Osteocyte (in vitro differentiated cells): ENCODE measurements at places on chromosomes 2 and 18. TPM values are rescaled to one million over a fixed set of nuclear protein-coding genes. Genes with fewer than 3 reads are reported as not detected.
A peak's percentile ranks its signal among the peaks of the same experiment; 100 is the strongest.

DNA sequence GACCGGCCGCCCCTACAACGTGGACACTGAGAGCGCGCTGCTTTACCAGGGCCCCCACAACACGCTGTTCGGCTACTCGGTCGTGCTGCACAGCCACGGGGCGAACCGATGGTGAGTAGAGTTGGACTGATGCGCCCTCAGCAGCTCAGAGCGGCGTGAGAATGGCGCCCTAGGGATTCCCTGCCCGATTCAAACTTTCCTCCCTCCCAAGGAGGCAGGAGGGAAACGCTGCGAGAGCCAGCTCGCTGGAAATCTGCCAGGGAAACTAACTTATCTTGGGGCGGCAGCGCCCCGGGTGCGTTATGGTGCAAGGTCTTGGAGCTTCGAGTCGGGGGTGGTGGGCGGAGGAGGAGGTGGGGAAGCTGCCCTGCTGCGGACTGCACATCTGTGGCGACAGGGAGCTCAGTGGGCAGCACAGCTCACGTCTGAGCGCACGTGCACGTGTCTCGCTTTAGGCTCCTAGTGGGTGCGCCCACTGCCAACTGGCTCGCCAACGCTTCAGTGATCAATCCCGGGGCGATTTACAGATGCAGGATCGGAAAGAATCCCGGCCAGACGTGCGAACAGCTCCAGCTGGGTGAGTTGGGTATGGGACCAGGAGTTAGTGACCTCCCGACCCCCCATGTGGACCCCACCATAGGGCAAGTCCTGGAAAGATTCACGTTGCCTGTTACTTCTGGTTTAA is 697 bp downstream of the ITGA4 start:
- H3K36me3 ChIP-seq, result no peaks in the 10 kb centered on the region
- H3K27me3 ChIP-seq, result peaks cover 4% of the 10 kb centered on the region
- peak overlapping the region; percentile 25 for H3K27ac ChIP-seq
- H3K4me3 ChIP-seq, result peak overlapping the region; percentile 78
- H3K4me1 ChIP-seq, result peaks cover 25% of the 10 kb centered on the region
- peak; percentile 82 for DNase-seq

GRCh38 chr2:209940936-209941335 is 61.5 kb upstream of the RPE start:
- H3K4me3 ChIP-seq, result no peak overlapping the region
- DNase-seq, result no peak
- no peak overlapping the region for H3K27ac ChIP-seq
- H3K36me3 ChIP-seq, result no peaks in the 10 kb centered on the region

DNA sequence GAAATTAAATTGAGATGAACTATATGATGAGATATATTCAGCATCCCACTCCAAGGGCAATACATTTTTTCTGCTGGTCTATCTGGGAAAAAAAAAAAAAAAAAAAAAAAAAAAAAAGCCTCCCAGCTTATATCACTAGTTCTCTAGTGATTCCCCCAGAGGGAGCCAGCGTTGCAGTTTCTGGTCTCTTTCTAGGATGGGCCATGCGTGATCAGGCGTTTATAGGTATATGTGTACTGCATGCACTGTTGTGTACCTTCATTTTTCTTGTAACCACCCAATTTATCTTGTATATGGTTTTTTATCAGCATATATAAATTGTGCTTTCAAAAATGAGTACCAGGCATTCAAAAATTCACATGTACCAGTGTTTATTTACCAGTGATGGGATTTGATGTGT is 35.1 kb downstream of the DCDC2C start:
- no peak overlapping the region for H3K27ac ChIP-seq
- H3K36me3 ChIP-seq, result no peaks in the 10 kb centered on the region
- H3K27me3 ChIP-seq, result peaks cover 9% of the 10 kb centered on the region
- no peak overlapping the region for H3K4me3 ChIP-seq

DNA sequence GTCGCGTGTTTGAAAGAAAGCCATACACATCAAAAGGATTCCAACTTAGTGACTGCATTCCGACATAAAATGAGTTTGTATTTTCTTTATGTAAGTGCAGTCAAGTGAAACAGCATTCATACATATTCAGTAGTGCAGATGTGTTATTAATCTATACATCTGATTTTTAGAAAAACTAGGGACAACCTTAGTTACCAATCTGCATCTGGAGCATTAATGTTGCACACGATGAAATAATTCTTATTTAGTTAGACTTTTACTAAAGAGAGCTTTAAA is 1.9 kb downstream of the GORASP2 start:
- peak overlapping the region; percentile 85 for H3K4me3 ChIP-seq
- H3K27me3 ChIP-seq, result no peaks in the 10 kb centered on the region
- no peak for DNase-seq

GRCh38 chr2:14828223-14828622 is 195.7 kb downstream of the LRATD1 start:
- no peak overlapping the region for H3K27ac ChIP-seq
- no peak for DNase-seq

- no peak overlapping the region for H3K27ac ChIP-seq
- peaks cover 30% of the 10 kb centered on the region for H3K4me1 ChIP-seq
These were observed 103.9 kb upstream of the HS6ST1 start for GRCh38 chr2:128422571-128422970.

- no peak for DNase-seq
- no peaks in the 10 kb centered on the region for H3K36me3 ChIP-seq
- H3K27ac ChIP-seq, result no peak overlapping the region
- H3K27me3 ChIP-seq, result no peaks in the 10 kb centered on the region
- no peak overlapping the region for H3K4me3 ChIP-seq
These were observed 39.9 kb downstream of the NCK2 start for GRCh38 chr2:105784589-105784988.

DNA sequence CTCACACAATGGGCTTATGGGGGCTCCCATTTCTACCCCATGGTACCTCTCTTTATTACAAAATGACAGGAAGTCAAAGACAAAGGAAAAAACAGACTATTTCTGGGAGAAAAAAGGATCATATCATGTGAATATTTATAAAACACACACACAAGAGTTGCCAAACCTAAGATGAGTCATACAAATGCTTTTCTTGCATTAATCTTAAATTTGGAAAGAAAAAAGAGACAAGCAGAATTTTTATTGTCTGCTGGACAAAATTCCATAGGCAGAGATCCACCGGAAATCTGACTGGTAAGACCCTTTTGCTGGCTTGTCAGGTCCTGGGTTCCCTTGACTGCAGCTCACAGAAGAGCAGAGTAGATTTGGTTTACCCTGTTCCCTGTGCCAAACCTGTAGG is 1732.3 kb upstream of the PIK3C3 start:
- DNase-seq, result no peak
- H3K27me3 ChIP-seq, result peaks cover 4% of the 10 kb centered on the region
- H3K27ac ChIP-seq, result no peak overlapping the region
- no peak overlapping the region for H3K4me3 ChIP-seq
- H3K4me1 ChIP-seq, result peaks cover 6% of the 10 kb centered on the region

GRCh38 chr2:169512525-169512924 is 3.0 kb downstream of the KLHL41 start:
- H3K27ac ChIP-seq, result no peak overlapping the region
- peaks cover 4% of the 10 kb centered on the region for H3K36me3 ChIP-seq
- no peaks in the 10 kb centered on the region for H3K27me3 ChIP-seq
- peaks cover 46% of the 10 kb centered on the region for H3K4me1 ChIP-seq
- no peak for DNase-seq

DNA sequence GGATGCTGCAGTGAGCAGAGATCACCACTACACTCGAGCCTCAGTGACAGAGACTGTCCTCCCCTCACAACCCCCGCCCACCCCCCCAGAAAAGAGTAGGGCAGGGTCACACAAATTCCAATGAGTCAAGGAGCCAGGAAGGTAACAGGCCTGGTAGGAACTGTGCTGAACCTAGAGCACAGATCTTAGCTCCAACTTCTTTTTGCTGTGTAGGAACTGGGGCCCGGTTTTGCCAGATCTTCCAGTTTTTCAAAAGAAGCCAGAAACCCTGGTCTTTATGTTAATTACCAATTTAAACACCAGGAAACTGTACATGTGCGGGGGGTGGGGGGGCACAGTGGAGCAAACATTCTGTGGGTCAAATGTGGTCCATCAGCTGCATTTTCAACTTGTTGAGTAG is 71.0 kb downstream of the PRPF40A start:
- H3K27ac ChIP-seq, result no peak overlapping the region
- H3K4me1 ChIP-seq, result peaks cover 8% of the 10 kb centered on the region
- H3K36me3 ChIP-seq, result peaks cover 27% of the 10 kb centered on the region
- DNase-seq, result no peak

- H3K4me3 ChIP-seq, result no peak overlapping the region
These were observed 35.2 kb upstream of the STPG4 start for GRCh38 chr2:47190188-47190881.

DNA sequence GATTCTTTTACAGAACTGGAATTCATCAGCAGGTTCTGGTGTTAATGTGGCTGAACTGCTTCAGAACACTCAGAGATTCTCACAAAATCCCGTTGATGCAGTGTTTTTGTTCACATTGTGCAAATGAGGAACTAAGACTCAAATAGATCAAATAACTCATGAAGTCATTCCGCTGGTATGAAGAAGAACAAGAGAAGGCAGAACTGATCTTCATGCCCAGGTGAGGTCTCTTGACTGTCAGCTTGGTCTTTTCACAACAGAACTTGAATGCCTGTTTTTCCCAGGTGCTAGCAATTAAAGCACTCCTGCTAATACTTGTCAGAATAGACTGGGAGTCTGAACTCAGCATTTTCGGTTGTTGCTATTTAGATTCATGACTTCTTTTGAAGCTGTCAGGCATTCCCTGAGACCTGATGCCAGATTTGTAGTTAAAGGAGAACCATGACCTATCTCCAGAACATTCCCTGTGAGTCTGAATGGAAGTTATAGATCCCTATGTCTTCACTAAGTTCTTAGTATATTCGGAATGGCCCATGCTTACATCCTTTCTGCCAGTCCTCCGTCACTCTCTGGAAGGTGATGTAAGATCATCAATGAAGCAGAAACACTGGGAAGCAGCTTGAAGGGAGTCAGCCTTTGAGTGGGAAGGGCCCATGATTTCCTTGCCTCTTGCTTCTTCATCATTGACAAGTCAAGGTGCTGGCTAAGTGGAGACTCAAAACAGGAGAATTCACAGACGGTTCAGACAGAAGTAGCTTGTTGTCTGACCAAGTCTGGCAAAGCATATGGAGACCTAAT is 155.7 kb downstream of the MTCL1 start:
- no peak for DNase-seq
- no peaks in the 10 kb centered on the region for H3K27me3 ChIP-seq
- H3K4me1 ChIP-seq, result peaks cover 11% of the 10 kb centered on the region
- H3K36me3 ChIP-seq, result no peaks in the 10 kb centered on the region
- no peak overlapping the region for H3K27ac ChIP-seq
- no peak overlapping the region for H3K4me3 ChIP-seq

- no peak overlapping the region for H3K27ac ChIP-seq
- H3K27me3 ChIP-seq, result no peaks in the 10 kb centered on the region
- H3K36me3 ChIP-seq, result no peaks in the 10 kb centered on the region
These were observed 1176.9 kb upstream of the LRRTM1 start for GRCh38 chr2:81481242-81481993.

DNA sequence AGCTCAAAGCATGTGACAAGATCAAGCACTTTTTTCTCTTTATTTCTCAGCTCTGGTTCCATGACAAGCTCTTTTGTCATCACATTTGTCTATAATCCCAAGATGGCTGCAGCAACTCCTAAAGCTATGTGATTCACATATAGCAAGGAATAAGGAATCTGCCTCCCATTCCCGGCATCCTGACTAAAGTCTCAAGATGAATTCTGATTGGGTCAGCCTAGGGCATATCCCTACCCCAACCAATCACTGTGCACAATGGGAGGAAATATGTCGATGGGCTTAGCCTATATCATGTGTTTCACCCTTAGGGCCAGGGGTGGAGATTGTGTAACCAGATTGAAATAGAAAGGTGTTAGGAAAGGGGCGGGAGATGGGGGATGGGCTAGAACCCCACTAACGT is 23.1 kb upstream of the COLEC12 start:
- DNase-seq, result no peak
- no peak overlapping the region for H3K4me3 ChIP-seq
- no peaks in the 10 kb centered on the region for H3K27me3 ChIP-seq

DNA sequence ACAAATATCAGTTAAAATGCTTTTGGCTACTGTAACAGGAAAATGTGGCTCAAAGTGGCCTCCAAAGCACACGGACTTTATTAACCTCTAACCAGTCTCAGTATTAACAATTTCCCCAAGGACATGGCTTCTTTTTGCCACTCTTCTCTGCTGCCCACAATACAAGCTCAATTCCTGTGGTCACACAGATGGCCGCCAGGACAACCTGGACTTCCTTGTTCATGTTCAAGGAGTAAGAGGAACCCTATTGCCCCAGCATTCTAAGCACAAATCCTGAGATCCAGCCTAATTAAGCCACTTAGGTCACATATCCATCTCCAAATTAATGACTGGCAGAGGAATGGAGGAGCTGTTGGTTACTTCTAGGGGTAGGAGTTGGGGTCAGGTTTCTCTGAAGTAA is 38.2 kb downstream of the AOX1 start:
- peak overlapping the region; percentile 77 for H3K27ac ChIP-seq
- no peaks in the 10 kb centered on the region for H3K27me3 ChIP-seq
- no peak overlapping the region for H3K4me3 ChIP-seq

GRCh38 chr2:174395969-174396630 is 570 bp downstream of the SCRN3 start:
- no peak for DNase-seq
- H3K4me1 ChIP-seq, result peaks cover 39% of the 10 kb centered on the region
- peak overlapping the region; percentile 99 for H3K4me3 ChIP-seq
- H3K27me3 ChIP-seq, result no peaks in the 10 kb centered on the region

DNA sequence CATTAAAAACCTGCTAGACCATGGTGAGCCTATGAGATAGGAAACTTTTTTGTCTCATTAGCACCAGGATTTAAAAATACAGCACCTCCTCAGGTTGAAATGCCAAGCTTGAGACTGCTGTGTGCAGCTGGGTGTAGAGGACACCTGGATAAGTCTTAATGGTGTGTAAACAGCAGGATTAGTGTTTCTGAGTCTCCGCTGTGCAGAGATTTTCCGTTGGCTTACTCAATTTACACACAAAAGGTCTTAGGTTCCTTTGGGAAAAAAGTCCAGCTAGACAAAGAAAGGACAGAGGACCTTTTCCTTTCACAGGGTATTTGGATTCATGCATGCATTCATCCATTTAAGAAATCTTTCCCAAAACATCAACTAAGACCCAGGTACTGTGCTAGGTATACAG is 168.1 kb downstream of the NRXN1 start:
- no peak for DNase-seq
- no peaks in the 10 kb centered on the region for H3K27me3 ChIP-seq
- H3K27ac ChIP-seq, result no peak overlapping the region
- H3K4me1 ChIP-seq, result no peaks in the 10 kb centered on the region
- no peak overlapping the region for H3K4me3 ChIP-seq
- H3K36me3 ChIP-seq, result no peaks in the 10 kb centered on the region

The SP140 gene
- 0.65 and 1.0 TPM in 2 replicates for total RNA-seq

The SERPINB4 gene
- total RNA-seq, result not detected in 2 replicates

The RAD51AP2 gene
- not detected in 2 replicates for total RNA-seq

The TXNL1 gene
- 67.2 and 68.6 TPM in 2 replicates for total RNA-seq

The CCDC102B gene
- 18.5 and 18.9 TPM in 2 replicates for total RNA-seq

The PLEKHH2 gene
- total RNA-seq, result 17.4 and 19.6 TPM in 2 replicates

The RGPD3 gene
- not detected in 2 replicates for total RNA-seq

The C2orf15 gene
- 0.26 TPM in 1 of 2 replicates, not detected in the other for total RNA-seq

The SLC23A3 gene
- total RNA-seq, result 2.8 and 5.2 TPM in 2 replicates

The PAX8 gene
- total RNA-seq, result not detected in 2 replicates
